Activated CD4-positive, alpha-beta T cell treated with anti-CD3 and anti-CD28 coated beads, Interleukin-10, Interleukin-2, amounts not matched to agents 100 ng/mL and 50 ng/mL, durations not matched to agents 16 hours and 8 hours (primary cell): ENCODE measurements at places on chromosomes 5 and 9.
A peak's percentile ranks its signal among the peaks of the same experiment; 100 is the strongest.

GRCh38 chr5:6181147-6181729 lies 197.1 kb downstream of the MED10 start:
- DNase-seq = no peak

- DNase-seq = no peak
Observed at GRCh38 chr5:157913575-157913974, 54.6 kb upstream of the CLINT1 start.

DNA sequence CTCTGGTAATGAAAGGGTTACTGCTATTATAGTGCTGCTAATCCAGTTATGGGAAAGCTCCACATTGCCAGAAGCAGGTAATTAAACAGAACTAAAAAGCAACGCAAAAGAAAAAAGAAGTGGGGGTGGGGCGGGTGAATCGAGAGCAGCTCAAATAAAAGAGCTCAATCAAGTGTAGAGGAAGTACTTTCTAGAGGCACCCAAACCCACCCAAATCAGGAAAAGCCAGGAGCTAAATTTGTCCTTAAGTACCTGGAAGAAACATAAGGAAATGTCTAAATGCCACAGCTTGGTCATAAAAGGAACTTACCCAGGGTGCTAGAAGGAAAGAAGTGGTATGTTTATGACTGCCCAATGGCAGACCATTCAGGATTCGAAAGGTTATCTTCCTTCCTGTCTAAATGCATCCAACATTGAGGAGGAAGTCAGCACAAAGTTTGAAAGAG lies 2.4 kb upstream of the RNF145 start:
- DNase-seq = no peak

GRCh38 chr5:171882118-171882517 lies 96.5 kb downstream of the SMIM23 start:
- peak; percentile 18 for DNase-seq

DNA sequence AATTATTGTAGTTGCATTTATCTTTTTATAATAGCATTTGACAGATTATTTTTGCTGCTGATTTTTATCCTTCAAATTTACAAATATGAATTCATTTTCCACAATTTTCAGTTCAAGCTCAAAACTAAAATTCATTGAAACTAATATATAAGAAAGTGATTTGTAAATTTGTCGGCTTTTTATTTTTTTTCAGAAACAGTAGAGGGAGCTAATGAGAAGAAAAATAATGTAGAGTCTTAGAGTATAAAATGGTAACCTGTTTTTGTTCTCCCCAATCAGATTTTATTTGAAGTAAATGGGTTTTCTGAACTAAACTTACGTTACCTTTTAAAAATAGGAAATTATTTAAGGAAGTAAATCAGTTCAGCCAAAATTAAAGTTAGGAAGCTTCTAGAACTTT lies 19.2 kb downstream of the PRRC1 start:
- no peak for DNase-seq

DNA sequence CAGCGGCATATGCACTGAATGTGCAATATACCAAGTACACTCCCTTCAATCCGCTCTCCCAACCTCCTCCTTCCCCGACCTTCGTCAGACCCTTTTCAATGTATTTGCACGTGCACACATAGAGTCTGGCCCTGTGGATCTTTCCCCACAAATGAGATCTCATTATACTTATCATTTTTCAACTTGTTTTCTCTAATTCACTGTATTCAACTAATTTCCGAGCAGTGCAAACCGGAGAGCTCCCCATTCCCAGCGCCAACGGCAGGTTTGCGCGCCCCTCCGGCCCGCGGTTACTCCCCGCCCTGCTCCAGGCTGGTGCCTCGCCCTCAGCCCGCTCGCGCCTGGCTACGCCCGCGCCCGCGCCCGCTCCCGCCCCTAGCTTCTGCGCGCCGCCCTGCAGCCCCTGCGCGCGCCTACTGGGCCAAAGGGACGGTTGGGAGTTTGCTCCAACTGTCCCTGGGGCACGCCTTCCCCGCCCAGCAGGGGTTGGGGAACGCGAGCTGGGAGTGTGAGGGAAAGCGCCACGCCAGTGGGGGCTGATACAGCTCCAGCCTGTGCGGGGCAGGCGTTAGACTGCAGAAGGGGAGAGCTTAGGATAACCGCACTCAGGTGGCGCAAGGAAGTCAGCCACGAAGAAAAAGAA lies 3.3 kb upstream of the CDC20B start:
- peak; percentile 27 for DNase-seq

DNA sequence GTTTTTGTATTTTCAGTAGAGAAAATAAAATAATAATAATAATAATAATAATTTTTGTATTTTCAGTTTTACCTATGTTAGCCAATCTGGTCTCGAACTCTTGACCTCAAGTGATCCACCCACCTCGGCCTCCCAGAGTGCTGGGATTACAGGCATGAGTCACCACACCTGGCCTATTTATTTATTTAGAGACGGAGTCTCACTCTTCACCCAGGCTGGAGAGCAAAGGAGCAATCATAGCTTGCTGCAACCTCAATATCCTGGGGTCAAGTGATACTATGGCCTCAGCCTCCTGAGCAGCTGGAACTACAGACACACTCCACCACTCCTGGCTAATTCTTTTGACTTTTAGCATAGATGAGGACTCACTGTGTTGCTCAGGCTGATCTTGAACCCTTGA lies 167.5 kb downstream of the TLE1 start:
- DNase-seq = no peak

- DNase-seq = no peak
Observed at GRCh38 chr5:883475-884181, 9.0 kb downstream of the BRD9 start.

DNA sequence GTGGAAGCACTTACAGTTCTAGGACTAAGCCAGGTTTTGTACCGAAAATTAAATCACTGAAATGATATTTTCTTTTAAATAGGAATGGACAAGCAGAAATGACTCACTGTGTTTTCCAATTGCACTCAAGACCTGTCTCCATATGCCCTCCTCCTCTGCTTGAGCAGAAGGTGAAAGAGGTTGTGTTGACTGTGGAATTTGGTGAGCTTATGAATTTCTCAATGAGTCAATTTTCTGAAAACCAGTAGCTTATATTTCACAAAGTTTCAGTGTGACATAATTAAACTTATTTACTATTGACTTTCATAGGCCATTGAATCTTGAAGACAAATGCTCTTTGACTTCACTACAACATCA lies 249.9 kb downstream of the NPR3 start:
- DNase-seq = no peak

GRCh38 chr9:131946180-131946579 lies 133.5 kb downstream of the MED27 start:
- no peak for DNase-seq
